CD4-positive, alpha-beta T cell (primary cell): ENCODE measurements at places on chromosomes 13 and 19. TPM values are rescaled to one million over a fixed set of nuclear protein-coding genes. Genes with fewer than 3 reads are reported as not detected.

Gene ZNF665
- 3.2 TPM for total RNA-seq

- no peak for DNase-seq
- peaks cover 43% of the 10 kb centered on the region for H3K4me1 ChIP-seq
- no peak overlapping the region for H3K27ac ChIP-seq
These were observed 1.5 kb upstream of the DCUN1D2 start for GRCh38 chr13:113491982-113492381.

Gene ZNF534
- total RNA-seq = not detected

DNA sequence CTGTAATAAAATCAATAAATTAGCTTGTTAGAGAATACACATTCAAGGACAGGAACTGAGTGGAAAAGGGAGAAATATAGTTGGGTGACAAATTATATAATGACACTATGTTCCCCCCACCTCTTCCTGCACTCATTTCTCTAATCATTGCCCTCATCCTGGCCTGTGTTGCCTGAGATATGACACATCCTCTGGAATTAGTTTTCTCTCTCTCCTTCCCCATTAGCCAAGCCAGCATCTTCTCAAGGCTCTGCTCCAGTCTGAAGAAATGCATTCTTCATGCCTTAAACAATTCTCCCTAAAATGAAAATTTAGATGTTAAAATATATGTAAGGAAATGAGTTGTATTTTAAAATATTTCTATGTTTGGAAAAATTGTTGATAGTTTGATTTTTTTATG lies 280.3 kb downstream of the POU4F1 start:
- no peak for DNase-seq
- H3K36me3 ChIP-seq = no peaks in the 10 kb centered on the region
- H3K27me3 ChIP-seq = no peaks in the 10 kb centered on the region

DNA sequence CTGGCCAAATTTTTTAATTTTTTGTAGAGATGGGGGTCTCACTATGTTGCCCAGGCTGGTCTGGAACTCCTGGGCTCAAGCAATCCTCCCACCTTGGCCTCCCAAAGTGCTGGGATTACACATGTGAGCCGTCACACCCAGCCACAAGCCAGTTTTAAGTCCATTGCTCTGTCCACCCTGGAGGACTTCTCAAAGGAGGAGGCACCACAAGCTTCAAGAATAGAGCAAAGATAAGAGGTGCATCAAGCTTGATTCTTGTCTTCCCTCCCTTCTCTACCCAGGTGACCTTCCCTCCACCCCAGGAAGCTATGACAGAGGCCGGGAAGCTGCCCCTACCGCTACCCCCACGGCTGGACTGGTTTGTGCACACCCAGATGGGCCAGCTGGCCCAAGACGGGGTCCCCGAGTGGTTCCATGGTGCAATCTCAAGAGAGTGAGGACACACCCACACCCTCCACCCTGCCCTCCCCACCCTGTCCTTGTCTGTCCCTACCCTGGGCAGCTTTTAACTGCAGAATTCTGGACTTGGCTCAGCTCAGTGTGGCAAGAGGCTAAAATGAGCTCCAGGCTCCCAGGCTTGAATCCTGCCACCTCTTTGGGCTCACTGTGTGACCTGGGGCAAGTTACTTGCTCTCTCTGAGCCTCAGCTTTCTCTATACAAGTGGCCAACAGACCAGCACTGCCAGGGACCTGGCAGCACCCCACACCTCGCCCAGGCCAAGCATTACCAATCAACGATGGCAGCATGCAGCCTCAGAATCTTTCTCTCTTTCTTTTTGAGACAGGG lies 5.2 kb downstream of the HSH2D start:
- H3K36me3 ChIP-seq = peaks cover 47% of the 10 kb centered on the region
- no peak overlapping the region for H3K4me3 ChIP-seq
- H3K27me3 ChIP-seq = no peaks in the 10 kb centered on the region
- no peak for DNase-seq
- peaks cover 38% of the 10 kb centered on the region for H3K4me1 ChIP-seq
- no peak overlapping the region for H3K27ac ChIP-seq

Gene KLF1
- total RNA-seq = not detected

Gene ZNF296
- total RNA-seq = 2.4 TPM
